ENCODE measurements at places on chromosomes 5 and 9.

DNA sequence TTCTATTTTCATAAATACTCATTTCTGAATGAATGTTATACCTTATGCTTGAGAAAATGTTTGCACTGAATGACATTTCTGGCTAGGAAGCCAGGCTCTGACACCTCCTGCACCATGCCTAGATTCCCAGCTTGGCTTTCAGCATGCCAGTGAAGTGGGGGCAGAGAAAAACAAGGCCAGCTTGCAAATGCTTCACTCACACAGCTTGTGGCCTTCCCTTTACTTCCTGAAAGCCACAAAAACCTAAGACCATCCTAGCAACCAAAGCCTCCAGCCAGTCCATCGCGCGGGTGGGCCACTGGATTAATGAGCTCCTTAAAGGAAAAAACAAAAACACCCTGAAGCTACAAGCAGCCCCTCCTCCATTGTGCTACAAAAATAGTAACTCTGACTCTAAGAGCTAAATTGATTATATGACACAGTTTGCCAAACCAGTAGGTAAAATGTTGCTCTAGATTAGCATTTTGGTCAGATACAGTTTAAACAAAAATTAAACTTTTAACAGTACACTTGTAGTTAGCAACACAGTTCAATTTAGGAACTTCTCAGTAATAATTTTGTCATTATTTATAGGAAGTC is 159.9 kb downstream of the TSSK1B start:
- no peak for DNase-seq

DNA sequence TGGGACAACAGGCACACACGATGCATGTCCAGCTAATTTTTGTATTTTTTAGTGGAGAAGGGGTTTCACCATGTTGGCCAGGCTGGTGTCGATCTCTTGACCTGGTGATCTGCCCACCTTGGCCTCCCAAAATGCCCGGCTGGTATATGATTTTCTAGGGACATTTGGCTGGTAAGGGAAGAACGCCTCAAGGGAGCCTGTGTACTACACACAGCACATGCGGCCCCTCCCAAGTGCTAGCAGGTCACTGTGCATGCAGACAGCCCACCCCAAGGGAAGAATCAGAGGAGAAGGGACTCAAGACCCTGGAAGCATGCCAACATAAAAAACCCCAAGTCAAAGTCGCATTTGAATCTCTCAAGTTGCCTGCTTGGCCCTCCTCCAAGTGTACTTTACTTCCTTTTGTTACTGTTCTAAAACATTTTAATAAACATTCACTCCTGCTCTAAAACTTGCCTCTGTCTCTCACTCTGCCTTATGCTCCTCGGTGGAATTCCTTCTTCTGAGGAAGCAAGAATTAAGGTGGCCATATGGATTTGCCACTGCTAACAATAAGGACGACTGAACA is 24.3 kb upstream of the OTULINL start:
- no peak for DNase-seq

DNA sequence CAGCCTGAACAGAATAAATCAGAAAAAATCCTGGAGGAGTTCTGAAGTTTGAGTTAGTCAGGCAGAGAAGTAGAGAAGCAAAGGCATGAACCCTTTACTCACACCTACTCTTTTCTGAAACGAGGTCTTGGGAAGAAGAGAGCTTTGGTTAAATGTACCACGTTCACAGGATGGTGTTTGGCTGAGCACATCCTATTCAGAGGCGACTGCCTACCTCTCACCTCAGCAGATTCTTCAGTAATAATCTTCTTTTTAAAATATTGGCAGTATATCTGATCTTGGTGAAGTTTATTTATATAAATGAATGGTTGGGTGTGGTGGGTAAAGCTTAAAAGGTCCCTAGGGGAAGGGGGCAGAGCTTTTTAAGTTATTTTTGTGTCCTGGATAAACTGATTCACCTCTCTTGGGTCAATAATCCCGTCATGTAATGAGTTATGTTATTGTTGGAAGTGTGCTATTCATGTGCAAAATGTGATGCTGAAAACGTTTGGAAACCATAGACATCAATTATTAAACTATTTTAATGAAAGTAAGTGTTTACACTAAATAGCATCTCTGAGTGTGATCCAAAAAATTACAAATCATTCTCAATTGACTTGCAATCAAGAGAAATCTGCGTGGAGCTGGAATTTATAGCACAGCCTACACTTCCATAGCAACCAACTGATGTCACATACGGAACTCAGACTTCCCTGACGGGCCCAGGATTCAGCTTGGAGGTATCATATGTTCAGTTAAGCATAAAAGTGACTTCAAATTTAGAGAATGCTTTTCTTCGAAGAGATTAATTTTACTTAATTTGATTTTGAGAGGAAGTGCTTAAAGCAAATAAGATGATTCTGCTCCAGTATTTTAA is 94.3 kb upstream of the EQTN start:
- DNase-seq, result no peak

- no peak for DNase-seq
Observed at GRCh38 chr9:98922721-98923435, 20.8 kb upstream of the COL15A1 start.

GRCh38 chr9:132267660-132268059 is 87.1 kb downstream of the SETX start:
- DNase-seq, result no peak

DNA sequence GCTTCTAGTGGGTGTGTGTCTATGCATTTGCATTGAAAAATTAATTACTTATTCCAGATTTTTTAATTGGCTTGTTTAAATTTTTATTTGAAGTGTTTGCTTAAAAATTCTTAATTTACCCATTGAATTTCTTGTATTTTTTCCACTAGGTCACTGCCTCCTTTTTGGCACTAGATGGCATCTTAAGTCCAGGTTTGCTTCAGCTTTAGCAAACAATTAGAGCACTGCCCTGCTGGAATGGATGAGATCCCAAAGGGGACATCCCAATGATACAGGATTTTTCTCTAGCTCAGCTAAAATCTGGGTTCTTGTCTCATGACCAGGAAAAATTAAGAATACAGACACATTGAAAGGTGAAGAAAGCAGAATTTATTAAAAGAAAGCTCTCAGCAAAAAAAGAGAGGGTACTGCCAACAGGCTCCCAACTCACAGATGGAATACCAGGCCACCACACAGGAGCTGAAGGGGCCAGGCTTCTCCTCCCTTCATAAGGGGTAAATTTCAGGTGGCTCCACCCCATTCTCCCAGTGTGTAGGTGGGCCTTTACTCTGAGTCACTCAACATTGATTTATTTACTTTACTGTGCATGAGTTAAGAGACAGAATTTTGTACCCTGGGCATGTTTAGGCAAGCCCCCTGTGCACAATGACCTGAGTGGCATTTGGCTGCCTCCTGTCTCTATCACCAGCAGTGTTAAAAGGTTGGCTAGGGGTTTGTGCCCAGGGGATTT is 532.4 kb downstream of the ANXA1 start:
- DNase-seq, result no peak

DNA sequence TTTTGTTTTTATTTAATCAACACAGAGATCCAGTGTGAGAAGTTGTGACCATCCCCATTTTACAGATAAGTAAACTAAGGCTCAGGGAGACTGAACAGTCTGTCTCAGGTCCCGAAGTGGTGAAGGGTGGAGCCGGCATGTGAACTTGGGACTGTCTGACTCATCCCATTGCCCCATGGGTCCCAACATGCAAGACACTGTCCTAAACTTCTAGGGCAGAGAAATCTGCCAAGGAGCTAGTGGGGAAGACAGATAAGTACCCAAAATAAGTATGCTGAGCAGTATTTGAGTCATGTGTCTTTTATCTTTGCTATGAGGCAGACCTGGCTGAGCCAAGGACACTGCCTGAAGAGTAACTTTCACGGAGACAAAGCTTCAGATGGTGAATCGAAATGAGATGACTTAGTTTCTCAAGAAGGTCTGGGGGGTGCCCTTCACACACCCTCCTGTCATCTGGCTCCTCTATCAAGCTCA is 64.3 kb upstream of the SLC25A51 start:
- DNase-seq, result no peak

GRCh38 chr5:77641397-77641943 is 3.0 kb upstream of the OTP start:
- DNase-seq, result no peak

DNA sequence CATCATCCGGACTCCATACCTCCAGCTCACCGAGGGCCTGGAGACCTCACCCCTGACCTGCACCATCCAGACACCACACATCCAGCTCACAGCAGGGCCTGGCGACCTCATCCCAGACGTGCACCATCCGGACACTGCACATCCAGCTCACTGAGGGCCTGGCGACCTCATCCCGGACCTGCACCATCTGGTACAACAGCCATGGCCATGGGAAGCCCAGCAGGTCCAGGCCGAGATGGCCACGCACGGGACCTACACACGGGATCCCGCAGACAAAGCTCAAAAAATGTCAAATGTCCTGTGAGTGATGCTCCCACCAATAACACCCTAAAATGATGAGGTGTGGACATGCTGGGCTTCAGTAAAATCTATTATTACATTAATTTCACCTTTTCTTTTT is 9.7 kb downstream of the TERT start:
- no peak for DNase-seq

DNA sequence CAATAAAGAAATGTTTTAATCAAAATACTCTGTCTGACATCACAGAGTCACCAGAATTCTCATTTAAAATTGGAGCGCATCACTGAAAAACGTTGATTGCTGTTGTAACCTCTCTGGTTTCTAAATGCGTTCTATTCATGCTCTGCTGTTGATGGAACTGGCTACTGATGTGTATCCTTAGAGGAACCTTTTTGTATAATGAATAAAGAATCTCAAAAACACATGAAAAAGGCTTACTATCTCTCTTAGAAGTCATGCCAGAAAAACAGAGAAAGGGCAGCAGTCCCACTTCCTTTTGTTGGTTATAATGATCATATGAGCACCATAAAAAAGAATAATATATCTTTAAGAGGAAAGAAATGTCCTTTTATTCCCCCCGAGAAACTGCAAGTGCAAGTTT is 615.5 kb downstream of the TLE1 start:
- DNase-seq, result no peak

DNA sequence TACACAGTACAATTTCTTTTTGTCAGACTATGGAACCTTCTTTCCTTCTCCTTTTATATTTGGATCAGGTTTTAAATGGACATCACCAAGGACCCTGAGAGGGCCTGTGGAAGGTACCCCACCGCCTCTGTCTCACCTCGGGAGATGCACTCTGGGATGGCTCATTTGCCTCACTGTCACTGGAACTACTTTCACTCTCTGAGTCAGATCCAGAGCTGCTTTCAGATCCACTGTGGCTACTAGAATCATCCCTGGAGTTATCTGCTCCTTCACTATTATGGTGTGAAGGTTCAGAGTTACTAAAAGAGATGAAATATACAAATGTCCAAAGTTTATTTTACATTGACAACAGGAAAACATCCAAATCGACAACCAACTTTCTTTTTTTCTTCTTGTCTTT is 24.6 kb downstream of the LEAP2 start:
- DNase-seq, result no peak

DNA sequence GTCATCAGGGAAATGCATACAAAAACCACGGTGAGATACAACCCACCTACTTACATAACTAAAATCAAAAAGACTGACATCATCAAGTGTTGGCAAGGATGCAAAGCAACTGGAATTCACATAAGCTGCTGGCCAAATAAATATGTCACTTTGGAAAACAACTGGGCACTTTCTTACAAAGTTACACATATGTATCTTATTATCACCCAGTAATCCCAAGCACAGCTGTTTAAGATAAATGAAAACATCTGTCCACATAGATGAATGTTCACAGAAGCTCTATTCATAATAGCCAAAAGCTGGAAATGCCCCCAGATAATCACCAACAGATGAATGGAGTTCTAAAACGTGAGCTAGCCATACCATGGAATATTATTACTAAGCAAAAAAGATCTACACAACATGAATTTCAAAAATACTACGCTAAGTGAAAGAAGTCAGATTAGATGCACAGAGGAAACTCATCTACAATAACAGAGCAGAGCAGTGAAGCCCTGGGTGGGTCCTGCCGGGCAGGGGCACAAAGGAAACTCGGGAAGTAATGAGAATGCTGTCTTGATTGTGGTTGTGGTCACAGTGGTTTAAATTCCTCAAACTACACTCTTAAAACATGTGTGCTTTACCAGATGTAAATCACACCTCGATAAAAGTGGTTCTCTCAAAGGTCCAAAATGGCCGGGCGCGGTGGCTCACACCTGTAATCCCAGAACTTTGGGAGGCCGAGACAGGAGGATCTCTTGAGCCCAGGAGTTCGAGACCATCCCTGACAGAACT is 8.5 kb downstream of the CAMSAP1 start:
- no peak for DNase-seq

DNA sequence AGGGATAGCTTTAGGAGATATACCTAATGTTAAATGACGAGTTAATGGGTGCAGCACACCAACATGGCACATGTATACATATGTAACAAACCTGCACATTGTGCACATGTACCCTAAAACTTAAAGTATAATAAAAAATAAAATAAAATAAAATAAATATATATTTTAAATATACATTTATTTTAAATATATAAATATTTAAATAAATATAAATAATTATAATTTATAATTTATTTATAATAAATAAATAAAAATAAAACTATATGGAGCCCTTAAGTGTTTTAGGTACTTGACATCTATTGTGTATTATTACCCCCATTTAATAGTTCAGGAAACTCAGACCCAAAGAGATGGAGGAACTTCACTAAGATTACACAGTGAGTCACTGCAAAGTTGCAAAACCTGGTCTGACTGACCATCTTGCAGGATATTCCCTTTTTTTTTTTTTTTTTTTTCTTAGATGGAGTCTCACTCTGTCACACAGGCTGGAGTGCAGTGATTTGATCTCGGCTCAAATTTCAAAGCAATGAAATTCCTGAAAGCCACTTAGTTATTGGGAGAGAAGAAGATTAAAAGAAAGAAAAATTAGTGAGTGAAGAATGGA is 5.8 kb upstream of the C5orf52 start:
- DNase-seq, result no peak

GRCh38 chr9:123851851-123852250 is 78.1 kb downstream of the DENND1A start:
- no peak for DNase-seq

Measured in cortex of kidney (tissue), 1 donor.